Left lobe of liver (tissue), 2 donors: ENCODE measurements at places on chromosomes 16 and 17. TPM values are rescaled to one million over a fixed set of nuclear protein-coding genes. Genes with fewer than 3 reads are reported as not detected.

DNA sequence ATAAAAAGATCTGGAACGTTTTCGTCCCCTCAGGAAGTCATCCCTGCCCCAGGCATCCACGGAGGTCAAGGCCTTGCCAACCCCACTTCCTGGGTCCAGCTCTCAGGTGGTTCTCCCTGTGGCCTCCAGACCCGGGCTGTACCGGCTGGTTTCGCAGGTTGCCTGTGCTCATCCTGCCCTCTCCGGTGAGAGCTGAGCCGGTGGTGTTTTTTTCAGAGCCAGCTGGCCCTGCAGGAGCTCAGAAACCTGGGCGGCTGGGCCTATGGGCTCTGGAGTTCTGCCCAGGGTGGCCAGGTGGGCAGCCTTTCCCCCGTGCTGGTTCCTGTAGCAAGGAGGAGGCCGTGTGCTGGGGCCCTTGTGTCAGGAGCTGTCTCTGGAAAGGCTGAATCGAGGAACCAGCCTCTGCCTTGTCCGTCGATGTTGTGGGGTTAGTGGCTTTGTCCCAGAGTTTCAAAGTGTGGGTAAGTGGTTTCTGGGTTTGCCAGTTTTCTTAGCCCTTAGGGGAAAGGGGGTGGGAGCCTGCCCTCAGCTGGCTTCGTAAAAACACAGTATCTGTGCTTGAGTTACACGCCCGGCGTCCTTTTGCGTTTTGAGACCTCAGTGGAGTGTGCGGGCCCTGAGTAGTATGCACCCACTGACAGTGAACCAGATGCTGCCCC lies 23.6 kb downstream of the C16orf90 start:
- DNase-seq: no peak

HOXB4 gene
- total RNA-seq: 1.1 TPM

- DNase-seq: no peak
Measured at GRCh38 chr17:29148257-29148789, 31.9 kb downstream of the MYO18A start.

DNA sequence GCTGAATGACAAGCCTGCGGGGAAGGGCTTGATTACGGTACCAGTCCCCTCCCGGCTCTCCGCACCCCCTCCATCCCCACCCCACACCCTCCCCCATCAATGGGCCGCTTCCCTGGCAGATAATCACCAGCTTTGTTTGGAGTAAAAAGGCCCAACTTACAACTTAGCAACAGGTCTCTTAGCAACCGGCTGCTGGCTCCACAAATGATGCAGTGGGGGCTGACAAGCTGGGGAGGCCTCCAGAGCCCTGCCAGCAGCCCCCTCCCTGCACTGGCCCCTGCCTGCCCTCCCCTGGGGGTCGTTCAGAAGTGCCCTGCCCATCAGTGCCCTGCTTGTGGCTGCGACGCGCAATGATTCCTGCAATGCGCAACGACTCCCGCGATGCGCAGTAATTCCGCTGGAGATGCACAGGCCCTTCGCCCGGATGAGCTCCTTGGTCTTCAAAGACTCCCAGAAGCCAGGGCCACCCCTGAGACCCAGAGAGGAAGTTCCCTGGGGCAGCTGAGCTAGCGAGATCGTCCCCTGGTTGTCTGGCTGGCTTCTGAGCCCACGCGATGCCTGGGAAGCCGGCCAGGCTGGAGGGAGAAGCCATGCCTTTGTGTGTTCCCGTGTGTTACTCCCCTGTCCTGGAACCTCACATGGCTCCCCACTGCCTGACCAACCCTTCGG lies 23.3 kb downstream of the CPNE2 start:
- peak; percentile 67 for DNase-seq

DNA sequence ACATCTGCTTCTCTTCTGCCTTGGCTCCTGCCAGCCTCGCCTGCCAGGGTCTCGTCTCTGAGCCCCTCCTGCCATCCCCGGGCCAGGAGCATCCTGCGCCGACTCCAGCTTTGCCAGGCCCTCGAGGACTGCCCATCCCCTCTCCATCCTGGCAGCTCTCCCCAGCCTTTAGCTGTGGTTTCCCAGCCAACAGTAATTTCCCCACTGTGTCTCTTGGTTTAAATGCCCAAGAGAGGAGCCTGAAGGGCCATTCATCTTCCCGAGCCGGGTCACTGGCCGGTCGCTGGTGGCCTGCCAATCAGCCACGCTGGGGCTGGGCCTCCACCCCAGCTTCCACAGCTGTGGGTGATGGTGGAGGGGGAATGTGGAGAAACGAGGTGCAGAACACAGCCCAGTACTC lies 47.8 kb downstream of the MRC2 start:
- DNase-seq: no peak

- no peak for DNase-seq
Measured at GRCh38 chr17:79282294-79282693, 207.7 kb downstream of the ENGASE start.

GRCh38 chr16:82527101-82527500 lies 99.7 kb upstream of the CDH13 start:
- no peak for DNase-seq

GRCh38 chr17:75024686-75025397 lies 12.4 kb downstream of the MRPL58 start:
- DNase-seq: no peak
